ENCODE measurements at places on chromosomes 16 and 17.

DNA sequence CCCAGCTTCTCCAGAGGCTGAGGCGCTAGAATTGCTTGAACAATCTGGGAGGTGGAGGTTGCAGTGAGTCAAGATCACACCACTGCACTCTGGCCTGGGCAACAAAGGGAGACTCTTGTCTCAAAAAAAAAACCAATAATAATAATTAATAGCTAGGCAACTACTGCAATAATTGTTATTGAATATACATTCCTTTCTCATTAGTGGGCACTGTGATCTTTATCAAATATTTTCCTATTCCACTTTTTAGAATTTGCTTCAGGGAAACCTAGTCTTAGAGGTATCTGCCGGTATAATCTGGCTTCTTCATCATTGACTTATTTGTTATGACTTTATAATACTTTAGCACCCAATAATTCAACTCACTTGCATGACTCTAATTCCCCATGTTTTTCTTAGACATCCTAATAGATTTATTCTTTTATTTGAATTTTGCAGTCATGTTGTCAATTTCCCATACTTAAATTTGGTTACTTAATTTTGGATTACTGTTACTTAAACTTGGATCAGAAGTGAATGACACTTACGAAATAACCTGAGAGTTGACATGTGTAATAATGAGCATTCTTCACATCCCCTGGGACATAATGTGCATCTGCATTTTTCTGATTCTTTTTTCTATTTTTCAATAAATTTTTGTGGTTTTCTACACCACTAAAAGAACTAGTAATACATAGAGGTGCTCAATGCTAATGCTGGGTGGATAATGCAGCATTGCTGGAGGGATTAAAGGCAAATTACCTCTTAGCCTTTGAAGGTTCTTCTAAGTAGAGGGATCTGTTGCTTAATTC lies 25.0 kb upstream of the KCNJ16 start:
- DNase-seq, result no peak

GRCh38 chr16:75653922-75654321 lies 6.3 kb downstream of the TERF2IP start:
- no peak for DNase-seq

DNA sequence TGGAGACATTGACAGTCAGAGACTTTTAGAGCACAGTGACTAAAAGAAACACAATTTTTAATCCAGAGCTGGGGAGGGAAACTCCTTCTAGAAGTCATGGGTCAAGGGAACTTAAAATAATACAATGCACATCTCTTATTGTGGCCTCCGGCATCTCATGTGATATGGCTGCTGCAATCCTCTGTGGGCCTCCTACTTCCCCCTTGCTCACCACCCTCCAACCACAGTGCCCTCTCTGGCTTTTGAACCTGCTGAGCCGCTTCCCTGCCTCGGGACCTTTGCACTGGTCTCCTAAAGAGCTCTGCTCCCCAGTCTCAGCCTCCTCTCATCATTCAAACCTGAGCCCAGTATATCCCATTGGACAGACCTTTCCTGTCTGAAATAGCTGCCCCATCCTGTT lies 47.6 kb downstream of the HS3ST2 start:
- DNase-seq, result no peak

DNA sequence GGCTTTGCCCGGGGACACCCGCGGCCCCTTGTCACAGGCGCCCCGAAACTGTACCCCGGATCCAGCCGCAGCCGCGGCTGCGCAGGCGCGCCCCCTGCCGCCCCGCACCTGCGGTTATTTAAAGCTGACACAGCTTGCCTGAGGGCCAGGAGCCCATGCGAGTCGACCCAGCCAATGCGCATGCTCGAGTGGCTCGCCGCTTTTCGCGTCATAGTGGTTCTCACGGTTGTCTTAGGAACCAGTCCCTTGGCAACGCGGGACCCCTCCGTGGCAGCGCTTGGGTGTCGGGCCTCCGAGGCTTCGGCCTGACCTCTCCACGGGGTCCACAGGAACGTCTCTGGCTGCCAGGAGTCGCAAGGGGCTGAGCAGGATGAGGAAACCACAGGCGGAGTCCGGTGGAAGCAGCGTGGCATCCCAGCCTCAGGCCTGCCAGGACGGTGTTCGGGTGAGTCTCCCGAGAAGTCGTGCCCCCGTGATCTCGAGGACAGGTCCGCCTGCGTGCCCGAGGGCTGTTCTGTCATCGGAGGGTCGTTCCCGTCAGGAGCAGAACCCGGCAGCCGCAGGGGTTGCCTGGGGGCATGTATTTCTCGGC lies 716.9 kb downstream of the KCNJ18 start:
- DNase-seq, result no peak

- no peak for DNase-seq
Observed at GRCh38 chr17:77495575-77495974, 354.8 kb downstream of the SEC14L1 start.

GRCh38 chr16:49806446-49806845 lies 49.5 kb downstream of the ZNF423 start:
- DNase-seq, result no peak

DNA sequence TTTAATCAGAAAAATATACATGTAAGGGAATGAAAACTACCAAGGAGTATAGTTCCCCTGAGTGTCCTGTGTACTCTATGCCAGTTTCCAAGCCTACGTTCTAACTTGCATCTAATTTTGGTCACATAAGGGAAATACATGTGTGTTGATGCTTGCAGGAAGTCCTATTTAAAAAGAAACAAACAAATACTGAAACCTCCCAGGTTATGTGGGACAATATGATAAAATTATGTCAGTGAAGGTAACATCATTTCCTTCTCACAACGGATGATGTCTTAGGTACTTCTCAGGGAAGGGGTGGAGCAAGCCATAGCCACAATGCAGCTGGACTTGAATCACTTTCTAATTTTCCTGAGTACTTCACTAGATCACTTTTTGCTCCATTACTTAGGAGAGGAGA lies 115.9 kb downstream of the ZFHX3 start:
- DNase-seq, result no peak

- no peak for DNase-seq
Observed at GRCh38 chr16:1530883-1531637, 2.4 kb upstream of the TMEM204 start.

- DNase-seq, result no peak
Observed at GRCh38 chr16:65619606-65620005, 497.7 kb upstream of the CDH11 start.

DNA sequence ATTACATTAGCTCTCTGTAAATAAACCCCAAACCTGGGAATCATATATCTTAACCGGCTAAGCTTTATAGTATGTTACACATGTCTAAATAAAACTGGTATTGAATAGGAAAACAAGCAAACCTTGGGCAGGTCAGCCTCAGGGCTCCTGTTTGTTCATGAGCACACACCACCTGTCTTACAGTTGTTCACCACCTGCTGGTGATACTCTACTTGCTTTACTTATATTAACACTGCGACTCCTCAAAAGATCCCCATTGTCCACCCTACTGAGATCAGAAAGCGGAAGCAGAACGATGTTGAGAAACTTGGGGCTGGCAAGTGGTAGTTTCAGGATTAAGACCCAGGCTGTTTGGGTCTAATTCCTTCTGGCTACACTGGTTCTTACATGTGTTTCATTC lies 16.4 kb downstream of the CDH13 start:
- no peak for DNase-seq

GRCh38 chr17:61393550-61393903 lies 6.1 kb upstream of the TBX2 start:
- DNase-seq, result no peak

DNA sequence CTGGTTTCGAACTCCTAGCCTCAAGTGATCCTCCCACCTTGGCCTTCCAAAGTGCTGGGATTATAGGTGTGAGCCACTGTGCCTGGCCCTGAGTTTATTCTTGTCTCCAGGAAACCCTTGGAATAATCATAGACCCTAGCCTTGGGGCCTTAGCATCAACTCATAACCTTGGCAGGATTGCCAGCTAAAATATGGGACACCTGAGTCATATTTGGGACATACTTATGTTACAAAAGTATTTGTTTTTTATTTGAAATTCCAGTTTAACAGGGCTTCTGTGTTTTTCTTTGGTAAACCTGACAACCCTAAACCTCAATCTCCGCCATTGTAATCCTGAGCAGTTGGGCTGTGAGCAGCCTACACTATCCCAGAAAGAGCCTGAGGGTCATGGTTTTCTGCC lies 28.6 kb upstream of the TNS4 start:
- no peak for DNase-seq

GRCh38 chr17:42027961-42028790 lies 8.3 kb downstream of the NKIRAS2 start:
- no peak for DNase-seq

Data from stimulated activated CD8-positive, alpha-beta memory T cell treated with anti-CD3 and anti-CD28 coated beads, Interleukin-7, amount 100 ng/mL, for 24 hours (primary cell).